Stimulated activated CD4-positive, alpha-beta T cell treated with anti-CD3 and anti-CD28 coated beads, Interleukin-2, amount 100 ng/mL, for 4 hours (primary cell): ENCODE measurements at places on chromosomes 6 and 20.

GRCh38 chr6:14224359-14225103 lies 107.0 kb downstream of the CD83 start:
- no peak for DNase-seq

GRCh38 chr6:67898875-67899274 lies 736.2 kb upstream of the ADGRB3 start:
- DNase-seq: no peak

DNA sequence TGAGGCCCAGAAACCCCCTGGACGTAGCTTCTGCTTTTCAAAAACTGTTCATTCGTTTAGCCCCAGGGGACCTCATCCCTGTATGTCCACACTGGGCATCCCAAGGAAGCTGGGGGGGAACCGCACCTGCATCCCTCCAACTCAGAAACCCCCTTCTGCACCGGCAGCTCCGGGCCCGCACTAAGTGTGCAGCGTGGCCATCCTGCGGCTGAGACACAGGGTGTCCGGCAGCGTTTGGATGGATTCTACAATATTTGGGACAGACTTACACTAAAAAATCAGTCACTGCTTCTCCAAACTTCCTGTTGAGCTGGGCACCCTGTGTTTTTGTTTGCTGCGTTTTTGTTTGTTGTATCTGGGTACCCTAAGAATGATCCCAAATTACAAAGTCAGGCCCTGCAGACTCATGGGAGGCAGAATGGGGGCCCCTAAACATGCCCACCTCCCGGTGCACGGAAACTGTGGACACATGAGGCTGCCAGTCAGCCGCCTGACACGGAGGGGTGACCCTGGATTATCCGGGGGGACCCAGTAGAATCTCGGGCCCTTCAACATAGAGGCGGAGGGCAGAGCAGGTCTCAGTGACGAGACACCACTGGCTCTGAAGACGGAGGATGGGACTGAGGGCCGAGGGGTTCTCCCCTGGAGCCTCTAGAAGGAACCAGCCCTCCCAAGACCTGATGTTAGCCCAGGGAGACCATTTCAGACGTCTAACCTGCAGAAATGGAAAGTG lies 88.2 kb upstream of the BHLHE23 start:
- no peak for DNase-seq

DNA sequence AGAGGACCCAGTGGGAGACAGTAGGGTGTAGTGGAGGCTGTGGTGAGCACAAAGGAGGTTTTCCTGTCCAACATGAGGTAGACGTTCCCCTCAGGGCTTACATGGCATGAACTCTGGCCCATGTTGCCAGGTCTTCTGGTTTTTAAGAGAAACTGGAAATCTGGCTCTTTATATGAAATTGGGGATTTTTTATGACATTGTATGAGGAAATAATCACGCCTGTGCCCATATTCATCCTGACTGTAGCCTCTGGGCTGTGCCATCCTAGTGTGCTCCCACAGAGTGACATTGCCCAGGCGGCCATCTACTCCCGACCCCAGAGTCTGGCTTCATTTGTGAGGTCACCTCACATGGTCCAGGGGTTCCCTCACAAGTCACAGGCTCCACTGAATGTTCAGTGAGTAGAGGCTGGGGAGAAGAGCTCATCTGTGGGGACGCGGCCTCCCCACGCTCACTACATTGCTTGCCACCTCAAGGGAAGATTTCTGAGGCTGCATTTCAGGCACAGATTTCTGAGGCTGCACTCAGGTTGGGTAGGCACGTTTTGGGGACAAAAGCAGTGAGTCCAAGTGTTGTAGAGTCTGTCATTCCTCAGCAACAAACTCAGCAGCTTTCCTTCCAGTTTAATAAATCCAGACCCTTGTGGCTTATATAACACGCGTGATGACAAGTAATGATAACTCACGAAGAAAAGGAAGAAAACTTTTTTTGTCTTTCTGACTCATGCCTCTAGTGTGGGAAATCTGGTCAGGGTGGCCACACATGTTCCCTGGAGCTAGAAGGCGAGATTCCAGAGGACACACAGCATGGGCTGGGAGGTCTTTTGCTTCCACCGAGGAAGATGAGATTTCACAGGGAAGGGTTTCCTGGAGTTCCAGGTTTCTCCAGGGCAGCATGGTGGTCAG lies 41.7 kb downstream of the SLC24A3 start:
- no peak for DNase-seq

GRCh38 chr6:47524136-47524845 lies 46.7 kb downstream of the CD2AP start:
- DNase-seq: no peak

GRCh38 chr6:24864343-24864742 lies 65.6 kb upstream of the ARMH2 start:
- DNase-seq: no peak

GRCh38 chr6:151024597-151024996 lies 159.1 kb downstream of the MTHFD1L start:
- DNase-seq: no peak

- DNase-seq: no peak
Observed at GRCh38 chr6:142071981-142072380, 60.7 kb upstream of the GJE1 start.

GRCh38 chr20:63264519-63264918 lies 8.1 kb upstream of the ARFGAP1 start:
- no peak for DNase-seq

- no peak for DNase-seq
Observed at GRCh38 chr20:38692436-38693411, 31.6 kb upstream of the SLC32A1 start.

DNA sequence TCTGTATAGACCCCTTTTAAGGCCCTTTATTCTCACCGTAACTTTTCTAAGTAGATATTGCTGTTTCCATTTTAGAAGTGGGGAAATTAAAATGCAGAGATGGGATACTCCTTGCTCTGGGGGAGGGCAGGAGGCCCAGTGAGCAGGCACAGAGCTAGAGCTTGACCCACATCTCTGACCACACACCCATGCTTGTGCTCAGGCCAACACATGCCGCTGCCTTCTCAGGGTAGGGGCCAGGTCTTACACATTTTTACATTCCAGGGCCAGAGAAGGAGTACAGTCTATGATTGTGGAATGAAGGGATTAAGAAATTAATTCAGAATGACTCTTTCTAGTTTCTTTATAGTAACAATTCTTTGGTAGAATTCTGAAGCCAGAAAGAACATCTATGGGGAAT lies 104.8 kb downstream of the SOBP start:
- no peak for DNase-seq

DNA sequence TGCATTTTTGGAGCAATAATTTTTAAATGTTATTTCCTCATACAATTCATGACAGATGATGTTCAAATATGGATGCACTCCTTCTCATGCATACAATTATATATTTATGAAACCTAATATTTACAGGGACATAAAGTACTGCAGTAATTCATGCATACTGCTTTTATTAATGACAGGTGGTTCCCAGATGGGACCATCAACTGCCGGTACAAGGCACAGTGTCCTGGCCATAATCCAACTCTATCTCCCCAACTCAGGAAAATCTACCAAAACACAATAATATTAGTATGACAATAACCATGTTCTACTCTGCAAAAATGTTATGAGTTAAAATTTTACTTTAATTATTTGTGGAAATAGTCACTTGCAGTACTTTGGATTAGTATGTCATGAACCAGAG lies 77.8 kb downstream of the VIP start:
- DNase-seq: no peak

DNA sequence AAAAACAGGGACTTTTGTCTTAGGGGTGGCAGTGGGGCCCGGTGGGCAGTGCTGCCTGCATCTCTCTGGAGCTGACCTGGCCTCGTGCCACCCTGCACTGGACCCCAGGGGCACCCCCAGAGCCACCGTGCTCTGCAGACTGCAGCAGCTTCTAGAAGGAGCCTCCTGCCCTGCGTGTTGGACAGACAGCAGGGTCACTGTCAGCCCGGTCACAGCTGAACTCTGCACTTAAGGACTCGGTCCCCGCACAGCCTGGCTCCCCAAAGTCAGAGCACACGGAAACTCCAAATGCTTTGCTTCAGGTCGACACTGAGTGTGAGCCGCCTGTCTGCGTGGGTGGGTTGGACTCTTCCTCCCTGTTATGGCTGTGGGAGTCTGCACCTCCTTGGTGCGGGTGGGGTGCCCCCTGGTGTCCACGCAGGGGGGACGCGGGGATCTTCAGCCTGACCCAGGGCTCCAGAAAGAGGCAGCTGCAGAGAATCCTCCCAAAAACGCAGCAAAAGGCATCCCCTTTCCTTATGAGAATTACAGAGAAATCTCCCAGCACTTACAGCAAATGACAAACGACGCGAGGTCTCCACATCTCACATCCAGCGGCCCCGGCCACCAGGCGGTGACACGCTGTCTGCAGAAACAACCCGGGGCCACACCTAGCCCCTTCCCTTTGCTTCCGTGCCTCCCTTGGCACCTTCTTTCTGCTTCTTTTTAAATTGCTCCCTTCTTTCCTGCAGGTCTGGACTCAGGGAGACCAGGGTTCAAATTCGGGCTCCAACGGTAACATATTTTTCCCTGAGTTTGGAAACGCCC lies 36.3 kb upstream of the DACT2 start:
- DNase-seq: no peak

GRCh38 chr20:62461157-62461556 lies 14.6 kb downstream of the GATA5 start:
- DNase-seq: no peak

DNA sequence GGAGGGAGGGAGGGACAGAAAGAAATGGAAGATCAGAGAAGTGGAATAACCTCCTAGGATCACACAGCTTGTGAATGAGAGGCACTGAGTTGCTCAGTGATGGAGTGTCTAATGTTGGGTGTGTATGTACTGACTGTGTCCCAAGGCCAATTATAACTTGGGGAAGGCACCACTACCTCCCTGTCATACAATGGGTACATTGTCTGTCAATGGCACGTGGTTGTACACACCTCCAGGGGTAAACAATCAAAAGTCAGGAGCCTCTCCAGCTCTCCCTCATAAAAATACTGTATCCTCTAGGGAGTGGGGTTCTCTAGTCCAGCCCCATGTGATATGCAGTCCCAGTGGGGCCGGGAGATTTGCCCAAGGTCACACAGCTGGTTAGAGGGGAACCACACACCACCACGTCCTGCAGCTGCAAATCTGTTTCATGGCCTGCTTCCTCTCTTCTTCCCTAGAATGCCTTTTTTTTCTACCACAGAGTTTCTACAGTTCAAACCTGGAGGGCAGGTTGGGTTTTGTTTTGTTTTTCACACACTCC lies 112.5 kb downstream of the SNX5 start:
- DNase-seq: no peak

GRCh38 chr6:87682310-87682709 lies 19.7 kb downstream of the AKIRIN2 start:
- no peak for DNase-seq

- DNase-seq: no peak
Observed at GRCh38 chr6:146590492-146590891, 8.3 kb upstream of the ADGB start.

DNA sequence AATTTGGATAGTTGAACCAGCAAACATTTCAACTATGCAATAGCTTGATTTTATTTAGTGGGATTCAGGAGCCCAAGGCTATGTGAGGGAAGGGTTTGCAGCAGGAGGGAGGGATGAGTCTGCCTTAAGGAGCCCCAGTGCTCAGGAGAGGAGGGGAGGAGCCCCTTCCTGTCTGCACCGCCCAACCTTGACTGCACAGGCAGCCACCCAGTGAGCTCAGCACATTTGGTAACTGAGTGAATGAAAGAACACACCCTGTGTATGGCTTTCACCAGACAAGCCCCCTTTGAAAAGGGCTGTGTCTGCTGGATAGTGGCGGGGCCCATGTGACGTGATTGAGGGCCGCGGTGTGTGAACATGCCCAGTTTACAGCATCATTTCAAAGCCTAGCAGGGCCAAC lies 17.0 kb downstream of the DACT2 start:
- no peak for DNase-seq

- DNase-seq: no peak
Observed at GRCh38 chr20:50415516-50416268, 94.5 kb upstream of the PTPN1 start.

GRCh38 chr6:162963861-162964260 lies 236.1 kb downstream of the PACRG start:
- DNase-seq: no peak

DNA sequence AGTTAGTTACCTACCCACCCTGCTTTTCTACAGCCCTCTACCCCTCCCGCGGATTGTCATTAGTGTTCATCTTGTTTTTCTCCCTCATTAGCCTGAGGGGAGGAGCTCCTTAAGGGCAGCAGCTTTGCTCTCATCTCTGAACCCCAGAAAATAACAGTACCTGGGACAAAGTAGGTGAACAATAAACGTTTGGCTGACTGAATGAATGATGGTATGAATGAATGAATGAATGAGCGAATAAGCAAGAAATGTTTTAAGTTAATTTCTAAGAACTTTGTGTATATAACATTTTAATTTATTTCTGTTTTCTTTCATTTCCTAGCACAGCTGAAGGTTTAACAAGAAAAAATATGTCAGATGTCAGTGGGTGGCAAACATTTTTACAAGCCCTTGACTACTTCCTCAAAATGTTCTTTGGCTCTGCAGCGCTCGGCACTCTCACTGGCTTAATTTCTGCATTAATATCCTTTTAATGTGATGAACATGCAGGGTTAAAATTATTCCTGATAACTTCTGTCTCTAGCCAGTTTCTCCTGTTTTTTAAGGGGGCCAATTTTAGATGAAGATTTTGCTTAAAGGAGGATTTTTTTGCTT lies 50.1 kb downstream of the SLC9A8 start:
- no peak for DNase-seq

GRCh38 chr6:145600299-145600698 lies 135.0 kb downstream of the EPM2A start:
- DNase-seq: no peak

GRCh38 chr6:140225701-140226436 lies 851.4 kb upstream of the CITED2 start:
- DNase-seq: no peak

- no peak for DNase-seq
Observed at GRCh38 chr6:27544612-27545260, 71.8 kb upstream of the ZNF184 start.

GRCh38 chr6:134619077-134619476 lies 301.2 kb upstream of the SGK1 start:
- DNase-seq: no peak

- DNase-seq: no peak
Observed at GRCh38 chr6:106783640-106784566, 154.5 kb downstream of the QRSL1 start.

- no peak for DNase-seq
Observed at GRCh38 chr20:32285621-32286371, 8.3 kb downstream of the KIF3B start.
